ENCODE measurements at places on chromosomes 2 and 18.

DNA sequence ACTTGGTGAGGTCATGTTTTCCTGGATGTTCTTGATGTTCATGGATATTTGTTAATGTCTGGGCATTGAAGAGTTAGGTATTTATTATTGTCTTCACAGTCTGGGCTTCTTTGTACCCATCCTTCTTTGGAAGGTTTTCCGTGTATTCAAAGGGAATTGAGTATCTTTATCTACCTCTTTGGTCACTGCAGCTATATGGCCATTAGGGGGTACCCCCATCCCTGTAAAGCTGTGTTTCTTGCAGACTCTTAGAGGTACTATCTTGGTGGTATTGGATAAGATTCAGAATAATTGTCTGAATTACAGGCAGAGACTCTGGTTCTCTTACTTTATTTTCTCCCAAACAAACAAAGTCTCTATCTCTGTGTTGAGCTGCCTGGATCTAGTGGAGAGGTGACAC, 401.6 kb upstream of the FSIP2 start:
- no peak for DNase-seq

DNA sequence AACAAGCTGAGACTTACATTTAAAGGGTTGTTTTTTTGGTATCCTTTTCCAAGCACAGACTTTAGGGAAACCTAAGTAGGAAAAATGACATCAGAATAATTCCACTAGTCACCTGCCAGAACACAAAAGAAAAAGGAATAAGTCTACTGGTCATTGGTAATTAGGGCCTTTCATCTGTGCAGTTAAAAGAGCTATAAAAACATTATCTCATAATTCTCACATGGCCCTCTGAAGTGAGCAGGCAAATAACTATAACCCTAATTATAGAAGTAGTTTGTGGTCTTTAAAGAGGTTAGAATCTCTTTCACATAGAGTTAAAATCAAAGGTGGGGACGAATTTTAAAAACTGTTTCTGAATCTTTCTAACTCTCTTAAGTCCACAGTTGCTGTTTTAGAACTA, 111.1 kb upstream of the B3GNT2 start:
- DNase-seq, result no peak

GRCh38 chr18:22168360-22168921, 948 bp upstream of the GATA6 start:
- no peak for DNase-seq

DNA sequence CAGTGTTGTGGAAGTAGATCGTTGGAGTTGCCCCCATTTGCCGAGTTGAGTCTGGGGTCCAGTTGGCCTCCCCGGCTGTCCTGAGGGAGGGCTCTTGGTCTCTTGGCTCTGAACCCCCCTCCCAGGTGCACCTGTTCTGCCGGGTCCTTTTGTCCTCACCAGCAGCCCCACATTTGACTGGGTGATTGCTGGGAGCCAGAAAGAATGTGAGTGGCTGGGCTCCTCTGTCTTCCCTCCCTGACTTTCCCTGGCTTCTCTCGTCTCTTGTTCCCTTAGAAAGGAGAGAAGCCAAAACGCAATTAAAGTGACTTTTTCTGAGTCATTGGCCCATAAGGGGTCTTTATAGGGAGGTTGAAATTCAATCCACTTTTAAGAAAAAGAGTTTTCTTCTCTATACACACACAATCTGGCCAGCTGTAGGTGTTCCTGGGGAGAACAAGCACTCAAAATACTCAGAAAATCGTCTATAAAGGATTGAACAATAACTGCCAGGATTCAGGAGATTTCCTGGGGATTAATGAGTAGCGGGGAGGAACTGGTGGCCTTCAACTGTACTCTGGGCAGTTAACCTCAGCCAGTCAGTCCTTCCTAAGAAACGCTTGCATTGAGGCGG, 131.0 kb downstream of the TMEM182 start:
- no peak for DNase-seq

DNA sequence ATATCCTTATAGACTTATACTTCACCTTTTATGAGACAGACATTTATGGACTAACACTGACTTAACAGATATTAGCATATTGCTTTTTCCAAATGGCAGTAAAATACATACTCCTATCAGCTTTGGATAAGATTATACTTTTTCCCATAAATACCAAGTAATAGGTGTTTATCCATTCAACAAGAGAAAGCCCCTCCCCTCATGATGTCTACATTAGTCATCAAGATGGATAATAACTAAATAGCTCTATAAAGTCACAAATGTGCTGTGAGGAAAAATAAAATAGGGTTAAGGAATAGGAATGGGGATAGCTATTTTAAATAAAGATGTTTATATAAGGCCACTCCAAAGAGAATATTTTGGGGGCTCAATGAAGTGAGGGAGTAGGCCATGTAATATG, 39.4 kb downstream of the CSRNP3 start:
- DNase-seq, result no peak

DNA sequence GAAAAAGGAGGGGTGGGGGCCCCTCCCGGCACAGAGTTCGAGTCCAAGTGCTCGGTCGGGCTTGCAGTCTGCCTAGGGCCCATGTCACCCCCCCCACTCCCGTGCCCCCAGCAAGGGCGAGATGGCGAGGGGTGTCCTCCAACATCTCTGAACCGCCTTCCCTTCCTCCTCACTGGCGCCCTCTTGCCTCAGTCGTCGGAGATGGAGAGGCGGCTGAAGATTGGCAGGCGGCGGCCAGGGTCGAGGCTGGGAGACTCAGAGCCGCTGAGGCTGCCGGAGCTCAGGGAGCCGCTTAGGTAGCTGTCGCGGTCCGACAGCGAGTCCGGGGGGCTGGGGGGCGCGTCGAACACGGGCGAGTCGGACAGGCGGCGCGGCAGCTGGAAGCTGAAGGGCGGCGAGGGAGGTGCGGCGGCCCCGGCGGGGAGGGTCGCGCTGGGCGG, 2.3 kb downstream of the ZFP36L2 start:
- DNase-seq, result peak; percentile 69

GRCh38 chr2:40098786-40099470, 319.9 kb upstream of the THUMPD2 start:
- no peak for DNase-seq

- DNase-seq, result no peak
These were observed 44.5 kb upstream of the COPS8 start for GRCh38 chr2:237041231-237041630.

DNA sequence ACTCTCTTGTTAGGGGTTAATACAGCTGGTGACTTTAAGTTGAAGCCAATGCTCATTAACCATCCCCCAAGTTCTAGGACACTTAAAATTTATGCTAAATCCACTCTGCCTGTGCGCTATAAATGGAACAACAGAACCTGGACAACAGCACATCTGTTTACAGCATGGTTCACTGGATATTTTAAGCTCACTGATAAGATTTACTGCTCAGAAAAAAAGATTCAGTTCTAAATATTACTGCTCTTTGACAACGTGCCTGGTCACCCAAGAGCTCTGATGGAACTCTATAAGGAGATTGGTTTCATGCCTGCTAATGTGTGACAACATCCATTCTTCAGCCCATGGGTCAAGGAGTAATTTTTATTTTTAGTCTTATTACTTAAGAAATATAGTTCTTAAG, 27.5 kb downstream of the RNF103 start:
- no peak for DNase-seq

GRCh38 chr2:39232141-39232540, 11.6 kb downstream of the CDKL4 start:
- DNase-seq, result no peak

GRCh38 chr2:135709992-135710391, 31.7 kb upstream of the UBXN4 start:
- peak; percentile 57 for DNase-seq

- DNase-seq, result no peak
These were observed 1.4 kb upstream of the HNRNPA3 start for GRCh38 chr2:177211169-177211568.
